ENCODE measurements at places on chromosomes 1 and 21. TPM values are rescaled to one million over a fixed set of nuclear protein-coding genes. Genes with fewer than 3 reads are reported as not detected.

Gene LIN28A
- not detected for total RNA-seq

Gene ANGPTL1
- 61.7 TPM for total RNA-seq

Gene SH2D2A
- 0.82 TPM for total RNA-seq

Gene GJA8
- total RNA-seq, result not detected

Gene CYP4A22
- total RNA-seq, result 0.47 TPM

Gene CELA3B
- total RNA-seq, result not detected

Gene TFF2
- not detected for total RNA-seq

Gene PSMB4
- 324 TPM for total RNA-seq

Gene CD244
- not detected for total RNA-seq
